Uterus (tissue), 4 donors: ENCODE measurements at places on chromosomes 7 and 10.

DNA sequence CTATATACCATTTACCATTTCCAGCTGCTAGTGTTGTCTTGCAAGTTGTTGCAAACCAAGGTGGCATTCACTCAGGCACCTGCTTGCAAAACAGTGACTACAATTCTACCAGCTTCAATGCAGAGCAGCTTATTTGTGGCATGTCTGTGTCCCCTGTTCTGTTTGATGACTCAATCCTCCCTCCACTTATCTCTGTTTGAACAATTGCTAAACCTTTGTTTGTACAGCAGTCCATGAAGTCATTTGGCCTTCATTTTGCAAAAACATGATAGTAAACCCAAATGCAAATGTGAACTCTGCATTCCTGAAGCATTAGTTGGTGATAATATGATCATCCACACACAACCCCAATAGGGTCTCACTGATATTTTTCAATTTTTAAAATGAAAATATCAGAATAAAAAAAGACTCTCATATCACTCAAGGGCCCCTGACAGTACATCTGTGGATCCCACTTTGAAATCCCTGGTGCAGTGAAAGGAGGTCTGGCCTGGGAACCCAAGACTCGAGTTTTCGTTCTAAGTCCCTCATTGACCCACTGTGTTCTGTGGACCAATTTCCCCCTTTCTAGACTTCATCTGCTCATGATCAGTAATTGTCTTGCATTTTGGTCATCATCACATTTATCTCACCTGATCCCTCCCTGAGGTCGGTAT, 425.4 kb downstream of the RPS24 start:
- DNase-seq: peak; percentile 2

- no peak for DNase-seq
Measured at GRCh38 chr7:17302575-17303142, 4.2 kb downstream of the AHR start.

DNA sequence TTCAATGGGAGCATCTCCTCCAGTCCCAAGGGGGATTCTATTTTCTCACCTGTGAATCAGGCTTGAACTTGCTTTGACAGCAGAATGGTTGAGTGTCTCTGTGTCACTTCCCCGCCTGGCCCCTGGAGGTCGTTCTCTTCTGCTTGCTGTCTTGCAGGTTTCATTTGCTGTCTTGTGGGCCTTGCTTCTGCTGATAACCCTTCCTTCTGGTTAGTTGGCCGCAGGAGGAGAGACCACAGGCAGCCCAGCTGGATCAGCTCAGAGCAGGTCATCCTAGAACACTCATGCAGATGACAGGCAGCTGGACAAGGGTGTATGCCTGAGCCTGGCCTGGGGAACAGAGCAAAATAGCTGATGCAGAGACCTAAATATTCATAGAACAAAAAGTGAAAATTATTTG, 344.2 kb upstream of the ADARB2 start:
- no peak for DNase-seq

GRCh38 chr7:157471259-157472125, 134.7 kb downstream of the DNAJB6 start:
- DNase-seq: no peak

DNA sequence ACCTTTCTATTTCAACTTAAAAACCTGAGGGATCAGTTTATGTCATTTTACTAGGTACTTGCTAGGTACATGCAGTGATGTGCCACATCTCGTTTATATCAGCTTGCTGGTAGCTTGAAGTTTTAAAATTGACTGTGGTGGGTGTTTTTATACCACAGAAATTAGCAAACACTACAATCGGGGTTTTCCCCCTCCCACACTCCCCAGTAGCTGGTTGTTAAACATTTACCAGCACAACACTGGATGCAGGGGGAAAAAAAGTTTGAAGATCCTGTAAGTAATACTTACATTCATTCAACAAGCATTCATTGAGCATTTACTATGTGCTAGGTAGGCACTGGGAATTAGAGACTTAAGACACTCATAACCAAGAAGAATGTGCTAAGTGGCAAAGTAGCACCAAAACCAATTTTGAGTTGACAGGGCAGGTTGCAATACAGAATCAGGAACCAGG, 32.6 kb downstream of the USP6NL start:
- no peak for DNase-seq
